ENCODE measurements at places on chromosomes 2 and 18.

GRCh38 chr2:227570615-227571014 is 28.1 kb upstream of the SCYGR2 start:
- no peak for DNase-seq

DNA sequence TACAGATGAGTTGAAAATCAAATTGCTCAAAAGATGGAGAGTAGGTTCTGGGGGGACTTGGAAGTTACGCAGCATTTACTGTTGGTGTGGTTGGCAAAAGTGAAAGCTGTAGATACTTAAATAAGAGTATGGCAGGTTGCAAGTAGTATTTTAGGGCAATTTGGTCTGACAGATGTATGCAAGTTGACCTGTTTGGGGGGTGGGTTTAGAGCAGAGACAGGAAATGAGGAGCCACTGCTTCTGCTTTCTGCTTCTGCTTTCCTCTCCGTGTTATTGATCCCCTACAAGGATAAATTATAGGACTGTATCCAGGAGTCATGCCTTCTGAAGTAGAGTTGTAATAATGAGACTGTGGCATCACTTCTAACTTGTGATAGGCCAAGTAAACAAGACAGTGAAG is 71.2 kb downstream of the EPAS1 start:
- DNase-seq = no peak

GRCh38 chr2:382728-383022 is 94.8 kb upstream of the ALKAL2 start:
- DNase-seq = no peak

GRCh38 chr2:133819906-133820305 is 251.6 kb upstream of the NCKAP5 start:
- DNase-seq = no peak

DNA sequence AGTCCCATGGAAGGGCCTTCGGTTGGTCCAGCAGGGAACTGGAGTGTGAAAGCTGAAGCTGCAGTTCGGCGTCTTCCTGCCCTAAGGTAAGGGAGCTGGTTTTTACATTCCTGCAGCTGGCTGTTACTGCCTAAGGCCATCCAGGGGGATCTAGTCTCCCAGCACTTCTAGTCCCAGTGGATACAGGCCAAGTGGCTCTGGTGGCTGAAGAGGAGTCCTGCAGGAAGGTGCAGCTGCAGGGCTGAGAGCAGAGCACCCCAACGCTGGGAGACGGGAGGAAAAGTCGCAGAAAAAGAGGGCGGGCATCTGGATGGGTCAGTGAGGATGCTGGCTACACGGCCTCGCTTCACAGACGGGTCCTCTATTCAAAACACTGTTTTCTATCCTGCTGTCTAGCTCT is 225.0 kb upstream of the HS6ST1 start:
- DNase-seq = no peak

- no peak for DNase-seq
Measured at GRCh38 chr2:11133238-11133935, 21.9 kb upstream of the SLC66A3 start.

DNA sequence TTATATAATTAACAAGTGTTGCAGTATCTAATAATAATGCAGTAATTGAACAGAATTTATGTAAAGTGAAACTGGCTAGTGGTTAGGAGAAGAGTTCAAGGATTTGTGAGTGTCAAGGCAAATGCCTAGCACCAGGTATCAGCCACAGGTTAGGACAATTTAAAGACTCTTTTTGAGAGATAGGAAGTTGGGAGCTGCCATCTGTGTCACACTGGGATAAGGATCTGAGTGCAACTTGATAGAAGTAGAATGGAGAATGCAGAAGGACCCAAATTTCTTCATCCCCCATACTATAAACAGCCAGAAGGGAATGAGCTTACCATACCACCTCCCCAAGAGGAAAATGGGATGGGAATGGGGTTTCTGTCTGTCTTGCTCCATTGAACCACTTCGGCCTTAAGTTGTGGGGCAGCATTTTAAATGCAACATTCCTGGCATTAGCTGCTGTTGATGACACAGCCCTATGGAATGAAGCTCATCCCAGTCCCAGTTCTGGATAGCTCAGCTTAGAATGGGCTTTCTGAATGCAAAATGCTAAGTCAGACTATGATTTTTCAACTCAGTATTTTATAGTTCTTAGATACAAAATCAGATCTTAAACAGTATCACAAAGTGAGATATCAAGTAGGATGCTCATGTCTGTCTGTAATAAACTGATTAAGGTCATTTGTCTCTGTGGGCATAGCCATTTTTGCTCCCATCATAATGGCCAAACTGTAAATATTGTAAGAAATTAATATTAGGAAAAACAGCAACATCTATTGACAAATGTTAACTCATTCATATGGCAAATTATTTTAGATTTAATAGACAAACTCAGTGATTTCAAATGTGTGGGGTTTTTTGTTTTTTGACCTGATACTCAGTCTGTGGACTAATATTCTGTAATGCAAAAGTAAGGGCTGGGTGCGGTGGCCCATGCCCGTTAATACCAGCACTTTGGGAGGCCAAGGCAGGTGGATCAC is 44.0 kb downstream of the GPR155 start:
- DNase-seq = no peak

DNA sequence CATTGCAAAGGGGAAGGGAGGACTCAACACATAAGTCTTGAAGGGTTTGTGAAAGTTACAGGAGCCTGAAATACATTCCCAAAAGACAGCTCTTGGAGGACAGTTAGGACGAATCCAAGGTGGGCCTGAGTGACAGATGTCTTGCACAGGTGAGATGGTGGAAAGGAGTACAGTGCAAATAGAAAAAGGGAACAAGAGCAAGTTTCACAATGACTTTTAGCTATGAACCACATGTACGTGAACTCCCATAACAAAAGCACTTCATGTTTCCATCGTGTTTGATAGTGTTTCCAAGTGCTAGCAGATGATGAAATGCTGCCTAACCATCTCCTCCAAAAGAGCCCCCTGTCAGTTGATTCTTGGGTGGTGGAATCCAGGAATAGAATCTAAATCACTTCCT is 1.8 kb downstream of the IL18RAP start:
- DNase-seq = no peak

- no peak for DNase-seq
Measured at GRCh38 chr2:29425866-29426265, 310.7 kb downstream of the CLIP4 start.

GRCh38 chr2:51084750-51085149 is 52.8 kb upstream of the NRXN1 start:
- no peak for DNase-seq

DNA sequence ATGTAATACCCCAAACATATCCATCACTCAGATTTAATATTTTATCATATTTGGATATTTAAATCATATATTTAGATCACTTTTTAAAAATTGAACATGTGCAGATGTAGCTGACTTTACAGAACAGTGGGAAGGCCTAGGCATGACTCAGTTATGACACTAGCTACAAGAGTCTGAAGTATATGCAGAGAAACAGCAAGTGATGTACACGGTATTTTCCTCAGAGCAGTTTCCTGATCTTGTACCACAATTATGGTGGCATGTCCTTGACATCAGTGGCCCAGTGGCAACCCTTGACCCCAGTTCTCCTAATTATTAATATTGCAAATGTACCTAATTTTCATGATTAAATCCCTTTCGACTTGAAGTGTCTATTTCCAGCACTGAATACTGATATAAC is 28.2 kb downstream of the CDKL4 start:
- DNase-seq = no peak

- DNase-seq = no peak
Measured at GRCh38 chr2:13335862-13336535, 619.3 kb downstream of the TRIB2 start.

- DNase-seq = no peak
Measured at GRCh38 chr2:1591978-1592907, 152.1 kb downstream of the PXDN start.

GRCh38 chr2:136439064-136439676 is 321.2 kb upstream of the CXCR4 start:
- no peak for DNase-seq

DNA sequence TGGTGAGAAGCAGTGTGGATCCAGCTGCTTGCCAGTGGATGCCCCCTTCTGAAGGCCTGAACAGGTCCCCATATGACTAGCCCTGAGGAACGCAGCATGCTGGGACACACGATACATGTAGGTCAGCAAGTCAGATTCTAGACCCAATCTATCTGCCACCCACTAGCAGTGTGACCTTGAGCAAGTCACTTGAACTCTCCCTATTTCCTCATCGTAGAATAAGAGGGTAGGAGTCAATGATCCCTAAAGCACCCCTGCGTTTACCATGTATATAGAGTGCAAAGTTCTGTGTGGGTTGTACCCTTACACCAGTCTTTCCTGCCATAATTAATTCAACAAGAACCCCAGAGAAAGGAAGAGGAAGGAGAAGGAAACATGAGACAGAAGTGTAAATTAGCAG is 123.7 kb downstream of the GALNT14 start:
- no peak for DNase-seq

- no peak for DNase-seq
Measured at GRCh38 chr2:227759411-227760118, 13.9 kb downstream of the SCYGR8 start.

- DNase-seq = no peak
Measured at GRCh38 chr2:47695800-47696477, 87.0 kb upstream of the MSH6 start.

DNA sequence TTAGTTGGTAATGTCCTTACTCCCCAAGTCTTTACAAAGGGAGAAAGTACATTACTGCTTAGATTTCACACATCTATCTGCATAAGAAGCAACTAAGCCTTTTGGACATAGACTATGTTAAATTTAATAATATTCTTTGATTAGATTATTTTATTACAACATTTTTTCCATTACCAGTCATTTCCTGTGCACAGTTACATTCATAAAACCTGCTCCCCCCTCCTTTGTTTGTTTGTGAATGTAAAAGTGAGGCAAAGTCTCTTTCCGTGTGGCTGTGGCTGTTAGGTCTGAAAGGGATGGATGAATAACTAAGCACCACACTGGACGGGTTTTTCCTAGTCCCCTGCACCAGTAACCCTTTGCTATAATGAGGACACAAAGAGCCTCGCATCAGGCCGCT is 9.6 kb downstream of the PTGR3 start:
- no peak for DNase-seq

GRCh38 chr2:103898561-103898960 is 955.4 kb upstream of the POU3F3 start:
- DNase-seq = no peak

DNA sequence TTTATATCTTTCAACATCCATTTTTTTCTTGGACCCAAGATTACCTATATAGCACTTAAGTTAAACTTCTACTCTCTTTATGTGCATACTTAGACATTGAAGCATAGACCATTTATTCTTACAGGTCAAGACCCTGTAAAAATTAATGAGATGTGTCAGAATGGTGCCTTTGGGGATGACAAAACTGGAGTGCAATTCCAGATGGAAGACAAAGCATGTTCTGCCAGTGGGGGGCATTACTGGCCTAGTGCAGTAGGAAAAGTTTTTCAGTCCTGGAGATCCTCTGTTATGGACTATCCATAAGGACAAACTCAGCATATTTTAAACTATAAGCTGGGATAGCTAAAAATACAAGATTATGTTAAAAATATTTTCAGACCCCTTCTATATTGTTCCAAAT is 57.8 kb upstream of the MMADHC start:
- no peak for DNase-seq

GRCh38 chr2:50929661-50930060 is 102.3 kb downstream of the NRXN1 start:
- no peak for DNase-seq

DNA sequence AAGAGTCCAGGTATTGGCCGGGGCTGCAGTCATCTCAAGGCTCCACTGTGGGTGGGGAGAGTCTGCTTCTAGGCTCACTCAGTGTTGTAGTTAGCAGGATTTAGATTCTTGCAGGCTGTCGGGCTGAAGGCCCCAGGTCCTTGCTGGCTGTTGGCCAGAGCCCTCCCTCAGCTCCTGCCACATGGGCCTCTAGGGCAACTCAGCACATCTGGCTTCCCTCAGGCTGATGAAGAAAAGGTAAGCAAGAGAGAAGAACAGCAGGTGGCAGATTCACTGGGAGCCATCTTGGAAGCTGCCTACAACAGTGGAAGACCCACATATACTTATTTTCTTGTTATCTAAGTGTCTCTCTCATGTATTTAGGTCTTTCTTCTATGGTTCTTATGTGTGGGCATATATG is 4.3 kb downstream of the MRPS9 start:
- no peak for DNase-seq

- DNase-seq = no peak
Measured at GRCh38 chr2:47499621-47500309, 96.8 kb downstream of the MSH2 start.

- DNase-seq = no peak
Measured at GRCh38 chr2:226561962-226562361, 237.7 kb downstream of the IRS1 start.

DNA sequence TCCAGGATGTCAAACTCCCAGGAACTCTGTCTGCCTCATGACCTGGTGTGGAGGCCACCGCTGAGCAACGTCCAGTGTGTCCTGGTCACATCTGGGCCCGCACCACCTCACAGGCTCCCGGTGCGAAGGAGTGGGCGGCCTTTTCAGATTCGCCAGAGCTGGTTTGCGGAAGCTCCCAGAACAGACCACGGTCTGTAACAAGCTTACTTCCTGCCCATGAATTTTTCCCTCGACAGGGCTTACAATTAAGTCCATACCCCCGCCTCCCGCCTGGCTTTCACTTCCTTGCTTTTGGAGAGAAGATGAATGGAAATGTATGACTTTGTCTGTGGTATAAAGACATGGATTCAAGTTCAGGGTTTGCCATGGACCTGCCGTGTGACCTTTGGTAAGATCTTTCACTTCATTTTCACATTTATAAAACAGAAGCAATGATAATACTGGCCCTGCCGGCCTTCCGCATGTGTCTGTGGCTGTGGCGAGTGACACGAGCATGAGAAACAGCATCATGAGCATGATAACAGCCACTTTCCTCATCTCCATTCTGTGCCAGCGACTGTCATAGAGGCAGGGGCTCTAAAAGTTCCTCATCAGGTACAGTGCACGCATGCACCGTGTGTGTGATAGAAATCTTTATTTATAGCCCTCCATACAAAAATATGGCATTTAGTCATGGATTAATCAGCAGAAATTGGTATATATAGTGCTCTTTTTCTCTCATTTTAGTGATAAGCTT is 31.0 kb upstream of the KCNF1 start:
- DNase-seq = no peak

GRCh38 chr2:88074150-88074549 is 6.5 kb downstream of the SMYD1 start:
- DNase-seq = no peak

- no peak for DNase-seq
Measured at GRCh38 chr18:11272516-11272915, 123.1 kb upstream of the PIEZO2 start.

GRCh38 chr2:237922641-237923361 is 44.0 kb upstream of the UBE2F start:
- DNase-seq = no peak

DNA sequence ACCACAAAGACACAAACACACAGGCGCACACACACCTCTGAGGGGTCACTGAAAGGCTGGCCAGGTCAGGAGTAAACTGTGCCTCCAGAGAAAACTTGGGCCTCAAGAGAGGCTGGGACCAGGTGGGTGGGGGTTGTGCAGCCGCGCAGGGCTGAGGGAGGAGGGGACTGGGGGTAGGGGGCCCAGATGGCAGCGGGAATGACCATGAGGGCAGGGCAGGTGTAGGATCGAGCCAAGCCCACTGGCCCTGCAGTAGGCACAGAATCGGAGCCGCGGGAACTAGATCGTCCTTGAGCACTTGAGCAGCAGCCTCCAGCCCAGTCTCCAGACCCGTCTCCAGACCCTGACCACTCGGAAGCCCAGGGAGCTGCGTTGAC is 36.8 kb downstream of the ANKMY1 start:
- no peak for DNase-seq
